Peyer's patch (tissue), 4 donors: ENCODE measurements at places on chromosomes 1 and 21. TPM values are rescaled to one million over a fixed set of nuclear protein-coding genes. Genes with fewer than 3 reads are reported as not detected.

Gene RXFP4
- not detected for total RNA-seq

DNA sequence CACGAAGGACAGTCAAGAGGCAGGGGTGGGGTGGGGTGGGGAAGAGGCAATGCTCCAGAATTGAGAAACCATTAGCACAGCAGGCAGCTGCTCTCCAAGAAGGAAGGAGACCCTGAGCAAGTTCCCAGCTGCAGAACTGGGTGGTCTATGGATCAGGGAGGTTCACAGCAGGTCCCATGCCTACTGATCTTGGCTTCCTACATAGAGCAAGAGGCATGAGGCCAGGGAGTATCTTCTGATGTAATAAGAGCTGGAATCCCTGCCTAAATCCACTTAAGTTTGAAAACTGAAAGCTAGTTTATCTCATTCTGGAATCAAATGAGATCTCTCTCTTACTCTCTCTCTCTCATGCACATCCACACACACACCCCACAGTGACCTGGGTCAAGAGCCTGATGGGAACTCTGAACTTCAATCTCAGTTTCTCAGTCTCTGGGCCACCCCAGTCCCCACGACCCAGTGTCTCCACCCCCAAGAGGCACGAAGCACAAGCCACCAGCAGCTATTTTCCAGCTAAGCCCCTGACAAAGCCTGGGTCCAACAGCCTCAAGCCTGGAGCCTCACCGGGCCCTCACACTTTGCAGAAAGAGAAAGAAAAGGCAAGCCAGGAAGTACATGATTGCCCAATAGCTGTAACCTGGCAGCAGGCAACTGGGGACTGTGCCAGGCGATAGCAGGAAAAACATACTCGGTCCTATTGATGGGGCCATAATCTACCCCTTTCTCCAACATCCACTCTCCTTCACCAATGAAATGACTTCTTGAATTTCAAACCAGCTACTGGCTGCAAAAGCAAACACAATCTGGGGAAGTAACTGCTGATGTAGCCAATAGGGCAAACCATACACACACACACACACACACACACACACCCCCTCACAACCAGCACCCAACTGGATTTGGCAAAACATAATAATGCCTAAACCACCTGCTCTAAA, 2.2 kb downstream of the NUAK2 start:
- peak; percentile 88 for DNase-seq

Gene RBP7
- not detected for total RNA-seq

DNA sequence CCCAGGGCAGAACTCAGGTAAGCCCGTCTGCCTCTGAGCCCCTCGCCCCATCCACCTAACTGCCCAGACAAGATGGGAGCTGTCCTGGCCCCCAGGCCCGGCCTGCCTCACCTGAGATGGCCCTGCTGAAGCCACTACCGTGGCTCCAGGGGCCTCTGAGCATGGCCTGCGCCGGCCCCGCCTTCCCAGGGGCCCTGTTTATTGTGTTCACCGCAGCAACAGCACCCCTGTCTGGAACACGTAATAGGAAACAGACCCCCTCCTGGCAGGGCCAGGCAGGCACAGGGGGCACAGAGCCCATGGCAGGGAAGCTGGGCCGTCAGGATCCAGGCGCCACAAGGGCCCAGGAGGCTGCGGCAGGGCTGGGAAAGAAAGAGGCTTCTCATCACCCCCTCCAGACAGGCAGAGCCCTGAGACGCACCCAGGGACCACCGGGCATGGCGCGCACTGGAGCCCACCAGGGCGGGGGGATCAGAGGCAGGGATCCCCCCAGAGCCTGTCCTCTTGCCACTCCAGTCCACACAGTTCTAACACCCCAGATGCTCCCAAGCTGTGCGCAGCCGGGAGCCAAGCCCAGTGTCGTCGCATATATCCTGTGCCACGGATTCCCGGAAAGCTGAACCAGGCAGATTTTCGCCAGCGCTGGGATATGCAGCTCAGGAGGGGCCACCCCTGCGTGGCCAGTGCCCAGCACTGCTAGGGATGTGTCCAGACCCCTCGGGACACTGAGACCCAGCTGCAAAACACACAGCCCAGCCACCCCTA, 62.6 kb downstream of the ARHGEF16 start:
- DNase-seq: no peak

GRCh38 chr1:229509576-229509975, 1.4 kb upstream of the NUP133 start:
- DNase-seq: no peak

DNA sequence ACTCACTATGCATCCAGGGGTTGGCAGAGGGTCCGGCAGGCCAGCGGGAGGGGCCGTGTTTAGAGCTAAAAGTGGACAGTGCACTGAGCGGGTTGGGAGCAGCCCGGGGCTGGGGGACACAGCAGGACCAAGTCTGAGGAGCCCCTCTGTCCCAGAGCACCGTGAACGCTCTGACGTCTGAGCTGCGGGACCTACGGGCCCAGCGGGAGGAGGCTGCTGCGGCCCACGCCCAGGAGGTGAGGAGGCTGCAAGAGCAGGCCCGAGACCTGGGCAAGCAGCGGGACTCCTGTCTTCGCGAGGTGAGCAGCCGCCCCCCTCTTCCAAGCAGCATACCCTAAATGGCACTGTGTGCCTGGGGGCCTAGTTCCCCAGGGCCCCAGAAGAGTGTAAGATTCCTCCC, 25.8 kb downstream of the MFAP2 start:
- DNase-seq: no peak

Gene TCHH
- 0.13 TPM for total RNA-seq

DNA sequence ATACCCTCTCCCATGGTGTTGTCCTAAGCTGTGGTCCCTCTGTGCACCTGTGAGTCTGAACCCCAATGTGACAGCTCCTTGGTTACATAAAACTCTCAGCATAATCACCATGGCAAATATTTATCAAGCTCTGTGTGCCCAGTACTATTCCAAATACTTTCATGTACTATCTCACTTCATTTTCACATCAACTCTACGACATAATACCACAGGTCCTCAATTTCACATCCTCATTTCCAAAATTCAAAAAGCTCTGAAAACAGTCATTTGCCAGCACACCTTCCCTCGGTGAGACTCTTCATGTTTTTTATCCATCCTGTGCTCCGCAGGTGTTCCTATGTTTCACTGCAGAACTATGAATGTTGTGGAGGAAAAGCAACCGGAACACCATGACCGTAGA, 12.4 kb upstream of the CREG1 start:
- no peak for DNase-seq

Gene KCNA3
- total RNA-seq: 21.5 TPM

Gene LORICRIN
- total RNA-seq: not detected

Gene PGLYRP3
- not detected for total RNA-seq

DNA sequence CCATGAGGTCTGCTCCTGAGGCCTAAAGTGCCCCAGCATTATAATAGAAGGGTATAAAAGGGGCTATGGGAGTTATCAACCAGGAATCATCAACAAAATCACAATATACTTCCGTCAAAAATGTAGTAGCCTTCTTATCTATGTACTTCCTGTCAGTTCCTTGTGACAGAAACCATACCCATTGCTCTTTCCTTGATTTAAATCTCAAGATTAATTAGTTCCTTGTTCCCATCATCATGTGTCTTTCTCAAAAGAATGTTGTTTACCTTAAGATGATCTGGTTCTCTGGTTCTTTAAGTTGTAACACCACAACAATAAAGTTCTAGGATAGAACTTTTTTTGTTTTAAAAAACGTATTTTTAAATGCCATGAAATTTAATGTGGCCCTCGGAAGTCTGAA, 833.3 kb downstream of the LTN1 start:
- DNase-seq: no peak

Gene CA6
- not detected for total RNA-seq

GRCh38 chr1:231162970-231163829, 1.3 kb downstream of the TRIM67 start:
- DNase-seq: no peak

GRCh38 chr1:42259059-42259738, 75.8 kb downstream of the FOXJ3 start:
- no peak for DNase-seq
